Activated T-helper 1 cell treated with anti-CD3 and anti-CD28 coated beads, Interleukin-12 subunit alpha, Interleukin-12 subunit beta, Interleukin-2, Interleukin-4 antibody, amounts not matched to agents 30 ng/mL and 10 ng/mL and 1 ng/mL, durations not matched to agents 14 hours and 24 hours and 36 hours (primary cell): ENCODE measurements at places on chromosomes 12 and 14. TPM values are rescaled to one million over a fixed set of nuclear protein-coding genes. Genes with fewer than 3 reads are reported as not detected.
A peak's percentile ranks its signal among the peaks of the same experiment; 100 is the strongest.

DACT1 gene
- total RNA-seq = 1.6 and 2.3 TPM in 2 replicates

SDR9C7 gene
- total RNA-seq = not detected in 2 replicates

PLEKHD1 gene
- total RNA-seq = 0.07 TPM in 1 of 2 replicates, not detected in the other

SLCO1B3 gene
- not detected in 2 replicates for total RNA-seq

SMIM41 gene
- 0.44 TPM in 1 of 2 replicates, not detected in the other for total RNA-seq

GUCY2C gene
- not detected in 2 replicates for total RNA-seq

INHBE gene
- 0.22 and 0.41 TPM in 2 replicates for total RNA-seq

DNA sequence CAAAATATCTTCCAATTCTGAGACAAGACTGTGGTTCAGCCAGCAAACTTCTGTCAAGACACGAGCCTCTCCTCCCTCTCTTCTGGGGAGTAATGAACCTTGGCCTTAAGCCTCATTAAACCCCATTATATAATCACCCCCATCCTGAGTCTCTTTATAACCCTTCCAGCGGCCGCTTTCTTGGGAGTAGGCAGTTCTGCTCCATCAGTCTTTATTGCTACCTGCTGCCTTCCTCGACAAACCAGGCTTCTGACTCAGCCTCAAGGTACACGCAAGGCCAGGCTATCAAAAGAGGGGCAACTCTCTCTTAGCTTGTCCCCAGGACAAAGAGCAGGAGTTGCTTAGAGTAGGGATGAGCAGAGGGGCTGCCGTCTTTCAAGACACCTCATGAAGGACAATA lies 300.8 kb upstream of the NOS1 start:
- H3K27ac ChIP-seq = no peak overlapping the region
- no peaks in the 10 kb centered on the region for H3K4me1 ChIP-seq
- H3K4me3 ChIP-seq = no peak overlapping the region
- no peaks in the 10 kb centered on the region for H3K36me3 ChIP-seq

GRCh38 chr12:22042976-22043669 lies 2.9 kb upstream of the CMAS start:
- no peak overlapping the region for H3K27ac ChIP-seq
- peaks cover 3% of the 10 kb centered on the region for H3K36me3 ChIP-seq
- peaks cover 3% of the 10 kb centered on the region for H3K27me3 ChIP-seq
- H3K4me3 ChIP-seq = no peak overlapping the region

DNA sequence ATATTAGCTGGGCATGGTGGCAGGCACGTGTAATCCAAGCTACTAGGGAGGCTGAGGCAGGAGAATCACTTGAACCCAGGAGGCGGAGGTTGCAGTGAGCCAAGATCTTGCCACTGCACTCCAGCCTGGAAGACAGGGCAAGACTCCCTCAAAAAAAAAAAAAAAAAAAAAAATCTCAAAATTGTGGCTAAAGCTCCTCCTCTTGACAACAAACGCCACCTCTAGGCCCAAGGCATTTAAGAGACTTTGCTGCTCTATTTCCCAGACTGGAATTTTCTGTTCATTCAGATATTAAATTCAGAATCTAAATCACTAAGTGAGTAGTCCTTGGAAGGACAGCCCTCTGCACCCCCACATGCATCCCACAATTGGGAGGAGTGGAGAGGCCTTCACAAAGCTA lies 1.4 kb downstream of the ZFYVE1 start:
- peaks cover 24% of the 10 kb centered on the region for H3K36me3 ChIP-seq
- peak overlapping the region; percentile 93 for H3K4me3 ChIP-seq
- peaks cover 1% of the 10 kb centered on the region for H3K27me3 ChIP-seq
- peak overlapping the region; percentile 30 for H3K27ac ChIP-seq
- H3K4me1 ChIP-seq = peaks cover 51% of the 10 kb centered on the region

GRCh38 chr14:85934886-85935254 lies 404.9 kb downstream of the FLRT2 start:
- no peak for DNase-seq
- peaks cover 34% of the 10 kb centered on the region for H3K4me1 ChIP-seq
- H3K27ac ChIP-seq = peak overlapping the region; percentile 90
- H3K4me3 ChIP-seq = peak overlapping the region; percentile 86

GRCh38 chr12:104083769-104084475 lies 19.6 kb downstream of the HCFC2 start:
- no peak overlapping the region for H3K4me3 ChIP-seq
- no peaks in the 10 kb centered on the region for H3K27me3 ChIP-seq

- no peak overlapping the region for H3K4me3 ChIP-seq
- DNase-seq = no peak
- no peaks in the 10 kb centered on the region for H3K4me1 ChIP-seq
- peaks cover 6% of the 10 kb centered on the region for H3K27me3 ChIP-seq
Measured at GRCh38 chr12:65327207-65328076, 49.0 kb downstream of the MSRB3 start.

DNA sequence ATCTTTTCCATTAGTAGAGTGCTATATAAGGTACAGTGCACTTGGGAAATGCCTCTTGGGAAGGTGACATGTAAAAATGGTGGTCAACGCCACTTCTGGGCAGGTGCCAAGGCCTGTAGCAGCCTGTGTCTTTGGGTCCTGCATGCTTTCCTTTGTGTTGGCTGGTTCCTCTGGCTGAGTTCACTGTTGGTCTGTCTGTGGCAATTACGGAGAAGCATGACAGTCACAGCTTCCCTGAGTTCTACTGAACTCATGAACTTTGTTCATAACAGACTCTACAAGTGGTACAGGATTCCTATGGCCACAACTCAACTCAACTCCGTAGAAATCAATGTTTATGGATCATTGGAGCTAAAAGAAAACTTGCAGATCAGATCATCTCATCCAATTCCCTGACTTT lies 98.0 kb downstream of the CACNA1C start:
- no peak overlapping the region for H3K27ac ChIP-seq
- no peaks in the 10 kb centered on the region for H3K36me3 ChIP-seq
- peaks cover 7% of the 10 kb centered on the region for H3K27me3 ChIP-seq
- DNase-seq = no peak

- no peaks in the 10 kb centered on the region for H3K27me3 ChIP-seq
- H3K4me3 ChIP-seq = no peak overlapping the region
- H3K36me3 ChIP-seq = no peaks in the 10 kb centered on the region
- no peaks in the 10 kb centered on the region for H3K4me1 ChIP-seq
Measured at GRCh38 chr14:104425763-104426646, 153.6 kb upstream of the C14orf180 start.

- peaks cover 49% of the 10 kb centered on the region for H3K4me1 ChIP-seq
- peak overlapping the region; percentile 34 for H3K4me3 ChIP-seq
- H3K27ac ChIP-seq = peak overlapping the region; percentile 79
- peak; percentile 31 for DNase-seq
- H3K27me3 ChIP-seq = no peaks in the 10 kb centered on the region
- H3K36me3 ChIP-seq = peaks cover 37% of the 10 kb centered on the region
Measured at GRCh38 chr14:65637780-65638179, 225.2 kb downstream of the FUT8 start.

- H3K4me1 ChIP-seq = no peaks in the 10 kb centered on the region
- H3K36me3 ChIP-seq = no peaks in the 10 kb centered on the region
- no peak overlapping the region for H3K4me3 ChIP-seq
- H3K27ac ChIP-seq = no peak overlapping the region
Measured at GRCh38 chr14:81341781-81342180, 58.3 kb downstream of the STON2 start.

DNA sequence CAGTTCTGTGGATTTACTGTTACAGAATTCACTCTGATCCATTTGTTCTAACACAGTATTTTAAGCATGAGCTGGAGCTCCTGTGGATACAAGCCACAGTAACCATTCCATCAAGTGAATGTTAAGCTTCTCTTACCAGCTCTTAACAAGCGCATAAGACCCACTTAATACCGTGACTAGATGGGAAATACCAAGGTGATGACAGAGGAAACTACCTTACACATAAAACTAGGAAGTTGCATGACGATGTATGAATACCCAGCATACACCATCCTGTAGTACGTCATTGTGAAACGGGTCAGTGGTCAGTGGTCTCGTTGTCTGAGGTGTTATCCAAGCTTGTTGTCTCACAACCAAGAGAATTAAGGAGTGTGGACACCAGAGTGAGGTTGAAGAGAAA lies 2.0 kb upstream of the GALC start:
- peaks cover 4% of the 10 kb centered on the region for H3K36me3 ChIP-seq
- peak overlapping the region; percentile 8 for H3K4me3 ChIP-seq
- peak overlapping the region; percentile 86 for H3K27ac ChIP-seq
- H3K4me1 ChIP-seq = peaks cover 57% of the 10 kb centered on the region
